Spinal cord (tissue), 10 donors: ENCODE measurements at places on chromosomes 1 and 21. TPM values are rescaled to one million over a fixed set of nuclear protein-coding genes. Genes with fewer than 3 reads are reported as not detected.

C4BPB gene
- not detected for total RNA-seq

TBX15 gene
- total RNA-seq: 30.6 TPM

TPTE gene
- total RNA-seq: not detected

AADACL4 gene
- total RNA-seq: 0.11 TPM
